ENCODE measurements at places on chromosomes 3 and 15. TPM values are rescaled to one million over a fixed set of nuclear protein-coding genes. Genes with fewer than 3 reads are reported as not detected.

GRCh38 chr15:66862111-66862939, 160.3 kb downstream of the SMAD6 start:
- no peak for DNase-seq

DNA sequence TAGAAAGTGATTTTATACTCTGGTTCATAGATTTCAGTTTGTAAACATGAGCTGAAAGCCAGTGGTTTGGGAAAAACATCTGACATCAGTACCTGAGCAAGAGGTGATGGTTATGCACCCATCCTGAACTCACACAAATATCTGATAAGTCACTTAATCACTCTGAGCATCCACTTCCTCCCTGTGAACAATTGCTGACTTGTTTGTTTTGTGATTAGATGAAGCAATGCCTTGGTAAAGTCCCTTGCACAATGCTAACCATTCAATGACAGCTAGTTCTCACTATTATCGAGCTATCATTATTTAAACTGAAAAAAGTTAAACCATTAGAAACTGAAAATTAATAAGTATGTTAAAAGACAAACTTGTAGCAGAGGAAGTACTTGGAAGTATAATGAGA, 303.0 kb downstream of the PLOD2 start:
- DNase-seq, result no peak

- DNase-seq, result no peak
Measured at GRCh38 chr3:23662079-23662617, 143.6 kb upstream of the UBE2E1 start.

GRCh38 chr15:65333856-65334255, 29.4 kb downstream of the RNU5B-1 start:
- no peak for DNase-seq

GRCh38 chr3:52379610-52380009, 63.5 kb downstream of the DNAH1 start:
- DNase-seq, result no peak

GRCh38 chr15:56798639-56799038, 65.3 kb upstream of the ZNF280D start:
- DNase-seq, result no peak

- DNase-seq, result no peak
Measured at GRCh38 chr3:23431764-23432163, 228.6 kb downstream of the UBE2E2 start.

DNA sequence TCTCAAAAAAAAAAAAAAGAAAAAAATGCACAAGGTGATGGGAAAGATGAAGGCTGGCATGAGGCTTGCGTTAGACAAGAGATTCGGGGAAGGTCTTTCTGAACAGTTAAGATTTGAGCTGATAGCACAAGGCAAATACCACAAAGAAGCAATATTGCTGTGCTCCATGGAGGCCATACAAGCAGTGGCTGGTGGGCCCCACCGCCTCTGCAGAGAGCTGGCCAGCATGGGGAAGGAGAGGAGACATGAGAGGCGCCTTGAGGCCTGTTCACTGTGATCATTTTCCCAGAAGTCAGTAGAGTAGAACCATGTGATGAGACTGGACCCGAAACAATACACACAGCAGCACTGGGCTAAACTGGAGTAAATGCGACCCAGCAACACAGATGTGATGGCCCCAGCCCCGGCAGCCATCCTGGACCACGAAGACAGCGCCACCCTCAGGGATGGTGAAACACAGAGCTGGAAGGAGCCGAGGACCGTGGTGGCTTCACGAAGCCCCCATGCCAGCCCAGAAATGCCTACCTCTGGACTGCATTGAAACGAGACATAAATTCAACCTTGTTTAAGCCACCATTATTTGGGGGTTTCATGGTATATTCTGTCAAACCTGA, 5.5 kb downstream of the XXYLT1 start:
- DNase-seq, result no peak

DNA sequence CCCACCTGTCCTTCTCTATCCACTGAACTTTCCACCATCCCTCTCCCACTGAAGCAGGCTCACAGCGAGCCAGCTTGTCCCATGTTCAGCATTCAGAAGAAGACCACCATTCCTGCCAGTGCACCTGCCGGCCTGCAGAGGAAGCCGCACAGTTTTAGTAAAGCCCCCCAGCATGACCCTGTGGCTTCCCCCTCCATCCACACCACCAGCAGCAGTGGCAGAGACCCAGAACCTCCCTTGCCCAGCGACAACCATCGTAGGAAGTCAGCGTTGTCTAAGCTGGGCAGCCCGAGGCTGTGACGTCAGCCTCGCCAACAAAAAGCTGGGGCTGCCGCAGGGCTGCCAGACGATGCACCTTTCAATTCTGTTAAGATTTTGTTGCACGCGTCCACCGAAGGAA, 66.6 kb upstream of the TAMM41 start:
- no peak for DNase-seq

DNA sequence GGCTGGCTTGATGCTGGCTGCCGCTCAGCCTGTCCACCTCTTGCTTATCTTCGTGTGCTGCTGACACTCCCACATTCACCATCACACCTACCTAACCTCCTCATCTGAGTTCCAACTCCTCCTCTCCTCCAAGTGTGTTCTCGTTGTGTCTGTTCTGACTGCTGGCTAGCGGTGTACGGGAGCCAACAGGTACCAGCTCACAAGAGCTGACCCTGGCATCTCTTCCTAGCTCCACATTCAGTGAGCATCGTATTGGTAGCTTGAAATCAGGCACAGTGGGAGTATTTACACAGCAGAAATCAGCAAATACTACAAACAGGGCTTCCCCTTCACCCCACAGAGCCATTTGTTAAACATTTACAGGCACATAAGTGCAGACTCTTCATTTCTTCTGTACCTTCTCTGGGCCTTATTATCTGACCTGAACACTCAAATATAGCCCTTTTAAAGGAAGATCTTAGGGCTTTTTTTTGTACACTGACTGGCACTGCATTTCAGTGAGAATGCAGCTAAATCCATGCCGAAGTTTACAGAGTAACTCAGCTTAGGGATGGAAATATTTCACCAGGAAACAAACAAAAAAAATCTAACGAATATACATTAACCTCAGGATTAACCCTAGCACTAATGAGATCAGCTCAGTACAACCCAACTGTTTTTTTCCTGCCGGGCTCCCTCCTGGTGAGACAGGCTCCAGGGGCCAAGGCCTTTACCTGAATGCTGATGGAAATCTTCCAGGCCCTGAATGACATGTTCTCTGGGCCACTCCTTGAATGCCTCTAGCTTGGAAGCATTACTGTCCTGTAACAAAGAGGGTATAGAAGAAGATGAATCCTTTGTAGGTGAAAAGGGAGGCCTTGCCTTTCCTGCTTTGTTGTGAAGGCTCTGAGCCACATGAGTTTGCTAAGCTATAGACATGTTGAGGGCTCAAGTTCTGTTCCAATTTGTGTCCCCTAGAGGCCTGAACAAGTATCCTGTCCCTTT, 150.5 kb upstream of the LPP start:
- no peak for DNase-seq

- no peak for DNase-seq
Measured at GRCh38 chr15:42759093-42759492, 22.2 kb upstream of the CDAN1 start.

GRCh38 chr3:5348229-5348902, 160.9 kb downstream of the EDEM1 start:
- no peak for DNase-seq

DNA sequence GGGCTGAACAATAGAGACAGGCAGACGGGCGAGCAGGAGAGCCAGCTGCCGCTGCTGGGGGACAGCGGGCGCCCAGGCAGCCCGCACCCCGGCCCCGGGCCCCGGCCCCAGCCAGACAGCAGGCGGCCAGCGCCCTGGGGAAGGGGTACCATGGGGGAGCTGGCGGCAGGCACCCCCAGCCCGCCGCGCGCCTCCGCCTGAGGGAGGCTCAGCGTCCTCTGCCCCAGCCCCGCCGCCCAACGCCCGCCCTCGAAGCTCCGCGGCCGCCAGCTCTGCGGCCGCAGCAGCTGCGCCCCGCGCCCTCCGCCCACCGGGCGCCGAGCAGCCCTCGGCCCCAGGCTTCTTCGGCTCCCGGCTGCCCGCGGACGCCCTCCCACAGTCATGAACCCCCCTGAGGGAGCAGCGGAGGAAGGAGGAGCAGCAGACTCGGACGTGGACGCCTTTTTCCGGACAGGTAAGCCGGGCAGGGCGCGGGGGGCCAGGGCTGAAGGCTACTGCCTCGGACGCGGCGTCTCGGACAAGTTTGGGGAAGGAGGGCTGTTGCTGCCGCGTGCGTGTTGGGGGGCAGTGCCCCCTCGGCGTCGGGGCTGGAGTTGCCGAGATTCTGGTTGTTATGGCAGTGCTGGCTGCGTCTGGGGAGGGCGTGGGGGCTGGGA, 41.6 kb upstream of the ROPN1 start:
- DNase-seq, result no peak

- no peak for DNase-seq
Measured at GRCh38 chr3:15977598-15978232, 179.9 kb upstream of the ANKRD28 start.

DNA sequence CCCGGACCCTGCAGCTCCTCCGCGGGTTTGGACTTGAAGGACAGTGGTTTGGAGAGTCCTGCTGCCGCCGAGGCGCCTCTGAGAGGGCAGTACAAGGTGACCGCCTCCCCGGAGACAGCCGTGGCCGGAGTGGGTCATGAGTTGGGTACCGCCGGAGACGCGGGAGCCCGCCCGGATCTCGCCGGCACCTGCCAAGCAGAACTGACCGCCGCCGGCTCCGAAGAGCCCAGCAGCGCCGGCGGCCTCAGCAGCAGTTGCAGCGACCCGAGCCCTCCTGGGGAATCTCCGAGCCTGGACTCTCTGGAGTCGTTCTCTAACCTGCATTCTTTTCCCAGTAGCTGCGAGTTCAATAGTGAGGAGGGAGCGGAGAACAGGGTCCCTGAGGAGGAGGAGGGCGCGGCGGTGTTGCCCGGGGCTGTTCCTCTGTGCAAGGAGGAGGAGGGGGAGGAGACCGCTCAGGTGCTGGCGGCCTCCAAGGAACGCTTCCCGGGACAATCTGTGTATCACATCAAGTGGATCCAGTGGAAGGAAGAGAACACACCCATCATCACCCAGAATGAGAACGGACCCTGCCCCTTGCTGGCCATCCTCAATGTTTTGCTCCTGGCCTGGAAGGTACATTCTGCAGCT, 634 bp downstream of the MINDY2 start:
- DNase-seq, result no peak

GRCh38 chr15:99154271-99154670, 49.4 kb downstream of the SYNM start:
- no peak for DNase-seq

- DNase-seq, result no peak
Measured at GRCh38 chr15:67105065-67105951, 39.9 kb downstream of the SMAD3 start.

GRCh38 chr3:71979175-71979574, 194.2 kb upstream of the PROK2 start:
- no peak for DNase-seq

- DNase-seq, result no peak
Measured at GRCh38 chr3:38268087-38268486, 2.5 kb downstream of the SLC22A13 start.

- DNase-seq, result no peak
Measured at GRCh38 chr15:42042602-42043400, 22.0 kb upstream of the PLA2G4E start.

- no peak for DNase-seq
Measured at GRCh38 chr15:75921732-75922703, 18.3 kb downstream of the FBXO22 start.

- DNase-seq, result no peak
Measured at GRCh38 chr15:99168601-99169580, 64.0 kb downstream of the SYNM start.

GRCh38 chr3:25719321-25719720, 54.6 kb upstream of the TOP2B start:
- DNase-seq, result no peak

DNA sequence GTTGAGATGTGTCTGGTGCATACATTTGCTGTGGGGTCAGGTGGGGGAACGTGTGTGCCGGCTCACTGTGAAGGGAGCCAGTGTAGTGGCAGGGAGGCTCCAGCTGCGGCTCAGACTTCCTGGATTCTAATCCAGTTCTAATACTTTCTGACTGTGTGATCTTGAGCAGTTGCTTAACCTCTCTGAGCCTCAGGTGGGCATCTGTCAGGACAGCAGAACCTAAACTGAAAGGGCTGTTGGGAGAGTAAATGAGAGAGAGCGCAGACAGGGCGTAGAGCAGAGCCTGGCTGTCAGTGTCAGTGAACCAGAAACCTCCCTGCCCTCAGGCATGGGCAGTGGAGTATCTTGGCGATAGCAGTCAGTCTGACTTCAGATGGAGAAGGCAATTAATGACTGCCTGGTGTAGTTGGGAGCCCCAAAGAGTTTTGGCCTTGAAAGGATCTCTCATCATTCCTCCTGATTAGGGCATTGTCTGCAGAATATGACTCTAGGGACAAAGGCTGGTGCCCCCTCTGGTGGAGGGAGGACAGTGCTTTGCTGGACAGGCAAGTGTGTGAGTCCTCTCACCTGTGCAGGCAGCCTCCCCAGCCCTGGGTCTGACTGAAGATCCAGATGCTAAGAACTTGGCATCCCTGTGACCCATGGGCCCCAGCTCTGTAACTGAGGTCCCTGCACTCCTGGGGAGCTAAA, 9.6 kb downstream of the KBTBD13 start:
- DNase-seq, result no peak

DNA sequence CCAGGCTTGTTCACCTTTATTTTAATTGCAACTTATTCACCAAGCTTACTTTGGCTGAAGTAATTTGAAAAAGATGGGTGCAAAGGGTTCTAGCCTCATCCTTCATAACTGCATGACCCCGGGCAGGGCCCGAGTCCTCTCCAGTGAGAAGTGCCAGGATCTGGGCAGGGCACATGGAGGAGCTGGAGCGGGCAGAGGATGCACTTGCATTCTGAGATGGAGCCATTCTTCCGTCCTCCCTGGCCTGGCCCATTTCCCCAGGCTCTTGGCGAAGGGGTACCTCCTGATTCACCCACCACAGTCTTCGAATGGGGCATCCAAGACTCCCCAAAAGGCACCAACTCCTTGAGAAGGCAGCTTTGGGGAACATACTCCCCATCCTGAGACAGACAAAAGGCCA, 22.5 kb upstream of the PLXND1 start:
- DNase-seq, result no peak

GRCh38 chr15:77698481-77698880, 65.8 kb upstream of the LINGO1 start:
- DNase-seq, result no peak

- DNase-seq, result no peak
Measured at GRCh38 chr15:63484433-63485186, 19.8 kb upstream of the USP3 start.

GRCh38 chr3:4139462-4140140, 163.6 kb upstream of the SETMAR start:
- no peak for DNase-seq

SLC25A26 gene
- 26.4 TPM for polyA plus RNA-seq

ERC2 gene
- 1.2 TPM for polyA plus RNA-seq

CELF6 gene
- 1.7 TPM for polyA plus RNA-seq

FOXB1 gene
- not detected for polyA plus RNA-seq

UNC13C gene
- 2.5 TPM for polyA plus RNA-seq

SLC9A9 gene
- polyA plus RNA-seq, result 10.0 TPM

KLF13 gene
- polyA plus RNA-seq, result 37.0 TPM

C3orf80 gene
- 0.16 TPM for polyA plus RNA-seq

GOLGA8S gene
- 0.92 TPM for polyA plus RNA-seq

IQCF5 gene
- polyA plus RNA-seq, result not detected

PLSCR5 gene
- polyA plus RNA-seq, result not detected
